GM20000 (cell line): ENCODE measurements at places on chromosomes 11 and 22.

DNA sequence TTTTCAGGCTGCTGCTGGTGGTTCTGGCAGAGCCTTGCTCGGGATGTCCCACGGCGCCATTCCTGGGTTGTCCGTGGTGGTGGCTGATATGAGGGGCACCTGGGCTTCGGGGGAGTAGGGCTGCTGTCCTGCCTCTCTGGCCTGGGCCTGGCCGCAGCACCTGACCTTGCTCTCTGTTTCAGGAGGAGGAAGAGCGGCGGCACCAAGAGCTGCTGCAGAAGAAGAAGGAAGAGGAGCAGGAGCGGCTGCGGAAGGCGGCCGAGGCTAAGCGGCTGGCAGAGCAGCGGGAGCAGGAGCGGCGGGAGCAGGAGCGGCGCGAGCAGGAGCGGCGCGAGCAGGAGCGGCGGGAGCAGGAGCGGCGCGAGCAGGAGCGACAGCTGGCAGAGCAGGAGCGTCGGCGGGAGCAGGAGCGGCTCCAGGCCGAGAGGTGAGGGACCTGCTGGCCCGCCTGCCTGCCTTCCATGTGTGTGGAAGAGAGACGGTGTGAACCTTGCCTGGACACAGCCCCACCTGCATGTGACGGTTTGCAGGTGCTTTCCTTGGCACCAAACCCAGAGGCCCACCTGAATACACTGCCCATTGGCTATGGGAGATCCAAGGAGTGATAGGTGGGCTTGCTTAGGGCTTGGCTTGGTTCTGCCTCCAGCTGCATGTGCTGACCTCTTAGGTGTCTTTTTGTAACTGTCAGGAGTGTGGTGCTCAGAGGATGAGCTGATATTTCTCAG lies 22.8 kb downstream of the INCENP start:
- DNase-seq = no peak

DNA sequence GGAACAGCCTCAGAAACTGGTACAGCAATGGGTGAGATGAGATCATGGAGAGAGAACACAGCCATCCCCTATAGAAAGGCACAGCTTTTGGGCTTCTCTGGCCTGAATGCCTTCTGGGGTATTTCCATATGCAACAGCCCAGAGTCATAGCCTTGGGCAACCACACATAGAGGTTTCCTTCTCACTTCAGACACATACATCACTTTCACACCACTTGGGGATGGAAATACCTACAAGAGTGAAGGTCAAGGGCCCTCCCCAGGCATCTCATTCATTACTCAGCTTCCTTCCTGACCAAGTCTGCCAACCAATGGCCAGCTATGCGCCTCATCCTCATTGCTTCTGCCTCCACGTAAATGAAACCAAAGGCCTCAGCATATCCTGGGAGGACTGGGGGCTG lies 17.7 kb upstream of the OLFML1 start:
- peak; percentile 27 for DNase-seq

GRCh38 chr11:115385226-115385625 lies 119.0 kb downstream of the CADM1 start:
- DNase-seq = no peak

DNA sequence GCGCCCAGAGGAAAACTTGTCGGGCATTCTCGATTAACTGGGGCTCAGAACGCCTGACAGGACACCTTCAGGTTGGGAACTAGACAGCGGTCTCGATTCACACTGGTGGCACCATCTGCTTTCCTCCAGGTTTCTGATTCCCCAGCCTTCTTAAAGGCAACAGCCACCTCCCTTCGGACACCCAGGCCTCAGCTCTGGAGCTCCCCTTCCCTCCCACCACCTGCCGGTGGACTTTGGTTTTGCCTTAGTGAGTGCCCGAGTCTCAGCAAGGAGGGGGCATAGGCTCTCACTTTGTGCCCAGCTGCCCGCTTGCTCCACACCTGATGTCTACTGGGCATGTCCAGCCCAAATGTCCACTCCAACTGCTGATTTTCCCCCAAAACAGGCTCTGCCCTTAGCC lies 110.4 kb upstream of the PARVA start:
- no peak for DNase-seq

- no peak for DNase-seq
Observed at GRCh38 chr11:107183953-107184352, 165.7 kb upstream of the GUCY1A2 start.

DNA sequence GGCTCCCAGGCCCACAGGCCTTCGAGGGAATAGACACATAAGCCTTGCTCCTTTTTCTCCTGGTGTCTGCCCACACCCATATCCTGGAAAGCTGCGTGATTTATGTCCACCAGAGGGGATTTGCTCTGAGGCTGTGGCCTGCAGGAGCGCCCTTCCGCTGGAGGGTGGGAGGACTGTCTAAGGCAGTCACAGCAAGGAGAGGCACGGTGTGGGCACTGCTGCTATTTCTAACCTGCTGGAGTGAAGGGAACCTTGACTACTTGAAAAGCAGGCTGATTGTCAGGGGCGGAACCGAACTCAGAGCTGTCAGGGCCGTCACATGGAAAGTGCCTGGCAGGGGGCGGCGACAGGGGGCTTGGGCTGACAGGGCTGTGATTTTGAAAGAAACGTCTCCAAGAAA lies 3.7 kb downstream of the UPB1 start:
- DNase-seq = no peak

DNA sequence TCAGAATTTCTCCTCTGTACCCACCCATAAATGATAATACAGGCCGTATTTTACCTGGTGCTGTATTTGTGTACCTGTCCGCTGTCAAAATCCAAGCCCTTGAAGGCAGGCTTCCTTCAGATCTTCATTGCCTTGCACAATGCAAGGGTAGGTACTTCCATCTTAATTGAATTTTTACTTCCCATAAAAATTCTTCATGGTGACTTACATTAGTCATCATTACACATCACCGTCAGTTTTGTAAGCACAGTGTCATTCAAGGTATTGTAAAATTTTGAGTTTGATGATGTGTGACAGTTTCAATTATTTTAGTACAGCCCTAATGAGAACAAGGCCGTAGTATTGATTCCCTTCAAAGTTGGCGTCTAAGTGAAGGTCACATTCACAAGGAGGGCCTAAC lies 770 bp upstream of the TSG101 start:
- peak; percentile 6 for DNase-seq

GRCh38 chr11:128919216-128919615 lies 23.5 kb downstream of the TP53AIP1 start:
- DNase-seq = no peak

- DNase-seq = peak; percentile 87
Observed at GRCh38 chr22:30265823-30266444, 717 bp downstream of the OSM start.
